ENCODE measurements at places on chromosomes 6 and 20. TPM values are rescaled to one million over a fixed set of nuclear protein-coding genes. Genes with fewer than 3 reads are reported as not detected.

RAET1L gene
- not detected for polyA plus RNA-seq

IP6K3 gene
- polyA plus RNA-seq = 2.4 TPM

CEP250 gene
- 15.7 TPM for polyA plus RNA-seq

PRL gene
- not detected for polyA plus RNA-seq

NR2E1 gene
- not detected for polyA plus RNA-seq

ARG1 gene
- polyA plus RNA-seq = 0.53 TPM

MCHR2 gene
- polyA plus RNA-seq = not detected

MUCL3 gene
- not detected for polyA plus RNA-seq

BMP5 gene
- 28.2 TPM for polyA plus RNA-seq

GPX5 gene
- not detected for polyA plus RNA-seq
